ENCODE measurements at places on chromosomes 7 and 10.

GRCh38 chr7:43273939-43274719, 161.7 kb downstream of the HECW1 start:
- no peak for DNase-seq

DNA sequence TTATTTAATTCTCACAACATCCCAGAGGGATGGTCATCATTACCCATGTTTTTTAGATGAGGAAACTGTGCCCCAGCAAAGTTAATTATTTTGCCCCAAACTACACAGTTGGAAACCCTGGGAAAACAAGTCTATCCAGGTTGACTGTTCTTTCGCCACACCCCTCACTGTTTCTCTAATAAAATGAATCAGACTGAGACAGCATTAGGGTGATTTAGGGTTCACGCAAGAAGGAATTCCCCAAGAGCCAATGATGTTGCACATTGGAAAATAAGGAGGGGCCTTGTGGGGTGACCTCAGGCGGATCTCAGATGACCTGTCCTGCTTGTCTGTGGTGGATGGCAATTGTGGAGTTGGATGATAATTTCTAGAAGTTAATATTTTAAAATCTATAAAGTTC, 135.7 kb upstream of the TBX20 start:
- DNase-seq, result no peak

- no peak for DNase-seq
Observed at GRCh38 chr10:75295868-75296441, 60.2 kb upstream of the COMTD1 start.

DNA sequence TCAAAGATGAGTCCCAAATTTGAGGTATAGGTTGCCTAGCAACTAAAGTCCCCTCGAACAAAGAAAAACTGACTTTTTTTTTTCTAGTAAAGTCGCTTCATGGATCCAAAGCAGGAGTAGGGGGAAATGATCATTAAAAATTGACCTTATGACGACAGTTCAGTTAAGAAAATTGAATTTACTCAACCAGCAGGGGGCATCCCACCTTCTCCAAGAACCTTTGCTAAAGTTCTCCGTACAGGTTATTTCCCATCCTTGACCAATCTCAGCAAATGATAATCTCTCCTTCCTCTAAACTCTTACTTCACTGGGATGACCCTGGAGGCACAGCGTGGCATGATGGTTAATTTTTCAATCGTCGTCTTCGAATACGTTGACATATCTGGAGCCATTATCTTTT, 228.3 kb downstream of the CALN1 start:
- no peak for DNase-seq

- no peak for DNase-seq
Observed at GRCh38 chr10:31347705-31348104, 28.7 kb downstream of the ZEB1 start.

- DNase-seq, result no peak
Observed at GRCh38 chr7:14787551-14787950, 115.0 kb downstream of the DGKB start.

- DNase-seq, result no peak
Observed at GRCh38 chr10:117007080-117007479, 2.1 kb upstream of the SHTN1 start.

- peak; percentile 35 for DNase-seq
Observed at GRCh38 chr7:116583653-116584052, 58.8 kb downstream of the CAV1 start.

- no peak for DNase-seq
Observed at GRCh38 chr7:69553190-69553589, 45.1 kb upstream of the AUTS2 start.

GRCh38 chr10:48609441-48609840, 4.6 kb upstream of the ARHGAP22 start:
- DNase-seq, result no peak

- no peak for DNase-seq
Observed at GRCh38 chr7:45078125-45078681, 10.6 kb downstream of the NACAD start.

- no peak for DNase-seq
Observed at GRCh38 chr7:3937605-3938004, 636.6 kb downstream of the SDK1 start.

DNA sequence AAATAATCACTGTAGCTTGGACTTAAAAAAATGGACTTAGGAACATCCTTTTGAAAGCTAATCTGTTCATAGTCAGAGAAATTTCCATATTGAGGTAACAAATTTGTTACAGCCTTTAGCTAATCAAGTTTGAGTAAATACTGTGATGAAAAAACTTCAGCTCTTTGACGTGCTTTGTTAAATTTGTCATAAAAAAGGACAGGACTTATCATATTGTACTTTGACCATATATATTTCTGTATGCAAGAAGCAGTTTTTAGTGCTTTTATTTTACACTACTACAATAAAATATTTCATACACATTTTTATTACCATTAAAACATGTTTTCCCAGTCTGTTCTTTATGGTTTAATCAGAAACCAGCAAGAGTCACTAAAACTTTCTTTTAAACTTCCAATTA, 14.5 kb upstream of the CYCS start:
- no peak for DNase-seq

DNA sequence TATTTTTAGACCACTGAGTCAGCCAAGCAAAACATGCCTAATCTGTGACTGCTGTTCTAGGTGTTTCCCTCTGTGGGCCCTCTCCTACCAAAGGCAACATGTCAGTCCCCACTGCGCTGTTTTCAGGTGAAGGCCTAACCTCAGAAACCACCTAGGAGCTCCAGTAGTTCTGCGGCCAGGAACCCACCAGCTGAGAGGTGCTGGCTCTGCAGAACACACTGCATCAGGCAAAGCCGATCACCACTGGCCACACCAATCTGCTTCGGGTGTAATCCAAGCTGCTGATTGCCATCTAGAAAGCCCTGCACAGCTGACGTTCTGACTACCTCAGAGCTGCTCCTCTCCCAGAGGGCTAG, 14.9 kb downstream of the CAMK2G start:
- peak; percentile 63 for DNase-seq

DNA sequence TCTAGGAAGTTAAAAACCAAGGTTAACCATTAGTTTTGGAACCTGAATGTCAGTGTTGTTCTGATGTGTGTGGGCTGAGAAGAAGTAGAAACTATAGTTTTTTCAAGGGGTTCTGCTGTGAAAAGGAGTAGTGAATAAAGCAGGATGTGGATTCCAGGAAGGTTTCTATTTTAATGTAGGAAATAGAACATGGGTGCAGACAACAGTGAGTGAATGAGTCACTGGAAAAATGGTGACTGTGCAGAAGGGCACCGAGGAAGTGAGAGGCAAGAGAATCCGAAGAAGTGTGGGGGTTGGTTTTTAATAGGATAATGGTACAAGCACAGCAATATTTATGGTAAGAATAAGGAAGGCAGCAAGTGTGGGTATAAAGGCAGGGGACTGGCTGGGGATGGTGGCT, 120.4 kb downstream of the ARHGAP21 start:
- DNase-seq, result peak; percentile 31

- DNase-seq, result no peak
Observed at GRCh38 chr10:129767751-129768150, 196.3 kb downstream of the EBF3 start.

GRCh38 chr7:80871228-80871627, 47.6 kb downstream of the SEMA3C start:
- no peak for DNase-seq

DNA sequence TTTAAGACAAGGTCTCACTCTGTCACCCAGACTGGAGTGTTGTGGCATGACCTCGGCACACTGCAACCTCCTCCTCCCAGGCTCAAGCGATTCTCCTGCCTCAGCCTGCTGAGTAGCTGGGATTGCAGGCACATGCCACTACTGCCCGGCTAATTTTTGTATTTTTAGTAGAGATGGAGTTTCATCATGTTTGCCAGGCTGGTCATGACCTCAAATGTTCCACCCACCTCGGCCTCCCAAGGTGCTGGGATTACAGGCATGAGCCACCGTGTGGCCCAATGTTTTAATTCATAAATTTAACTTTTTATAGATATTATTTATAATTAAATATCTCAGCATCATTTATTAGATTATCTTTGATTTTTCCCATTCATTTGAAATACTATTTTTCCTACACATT, 658.0 kb upstream of the NRG3 start:
- DNase-seq, result no peak

- no peak for DNase-seq
Observed at GRCh38 chr7:158541346-158542010, 46.1 kb downstream of the PTPRN2 start.

GRCh38 chr10:21317902-21318301, 207.6 kb downstream of the SKIDA1 start:
- no peak for DNase-seq

- peak; percentile 20 for DNase-seq
Observed at GRCh38 chr7:15720849-15721471, 34.5 kb upstream of the MEOX2 start.

All from activated T-cell treated with anti-CD3 and anti-CD28 coated beads, Interleukin-2, amount 50 U/mL, for 48 hours (primary cell).